ENCODE measurements at places on chromosomes 3 and 15. TPM values are rescaled to one million over a fixed set of nuclear protein-coding genes. Genes with fewer than 3 reads are reported as not detected.
A peak's percentile ranks its signal among the peaks of the same experiment; 100 is the strongest.

SLC51A gene
- not detected for total RNA-seq

KY gene
- 1.2 TPM for total RNA-seq

DNA sequence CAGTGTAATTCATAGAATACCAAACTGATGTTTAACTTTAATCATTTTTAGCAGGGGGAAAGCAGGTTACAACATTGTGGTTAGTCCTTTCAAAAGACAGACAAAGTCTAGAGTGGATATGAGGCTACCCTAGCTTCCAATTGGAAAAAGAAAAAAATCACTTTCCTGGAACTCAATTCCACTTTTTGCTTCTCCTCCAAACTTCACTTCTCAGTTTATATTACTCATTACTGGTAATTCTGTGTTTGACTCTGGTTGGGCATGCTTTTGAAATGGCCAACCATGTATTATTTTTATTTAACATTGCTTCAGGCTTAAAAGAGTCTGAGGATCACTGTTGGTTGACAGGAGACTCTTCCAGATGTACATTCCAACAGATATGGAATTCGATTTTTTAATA is 84.8 kb downstream of the RAP2B start:
- no peak for DNase-seq

DNA sequence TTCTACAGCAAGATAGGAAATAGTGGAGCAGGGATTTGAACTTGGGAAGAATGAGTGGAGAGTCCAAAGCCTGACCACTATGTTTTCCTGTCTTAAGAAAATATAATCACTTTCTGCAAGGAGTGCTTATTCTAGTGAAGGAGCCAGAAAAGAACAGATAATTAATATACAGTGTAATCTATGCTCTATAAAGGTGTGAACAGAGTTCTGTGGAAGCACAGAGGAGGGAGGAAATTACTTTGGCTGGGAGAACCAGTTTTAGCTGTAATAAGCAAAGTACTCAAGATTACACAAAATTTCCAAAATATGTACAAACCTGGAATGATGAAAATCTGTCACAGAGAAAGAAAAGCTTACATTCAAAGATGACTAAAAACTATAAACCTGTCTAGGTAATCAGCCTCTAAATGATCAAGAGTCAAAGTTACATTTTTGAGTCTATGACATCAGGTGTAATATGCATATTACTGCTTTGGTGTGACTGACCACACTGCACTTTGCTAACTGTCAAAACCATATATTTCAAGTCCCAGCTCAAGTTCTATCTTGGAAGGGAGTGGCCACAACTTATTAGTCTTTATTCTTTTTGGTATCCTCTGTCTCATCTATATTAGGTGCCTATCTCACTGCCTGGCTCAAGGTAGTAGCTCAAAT is 40.7 kb upstream of the MB21D2 start:
- DNase-seq = no peak

DNA sequence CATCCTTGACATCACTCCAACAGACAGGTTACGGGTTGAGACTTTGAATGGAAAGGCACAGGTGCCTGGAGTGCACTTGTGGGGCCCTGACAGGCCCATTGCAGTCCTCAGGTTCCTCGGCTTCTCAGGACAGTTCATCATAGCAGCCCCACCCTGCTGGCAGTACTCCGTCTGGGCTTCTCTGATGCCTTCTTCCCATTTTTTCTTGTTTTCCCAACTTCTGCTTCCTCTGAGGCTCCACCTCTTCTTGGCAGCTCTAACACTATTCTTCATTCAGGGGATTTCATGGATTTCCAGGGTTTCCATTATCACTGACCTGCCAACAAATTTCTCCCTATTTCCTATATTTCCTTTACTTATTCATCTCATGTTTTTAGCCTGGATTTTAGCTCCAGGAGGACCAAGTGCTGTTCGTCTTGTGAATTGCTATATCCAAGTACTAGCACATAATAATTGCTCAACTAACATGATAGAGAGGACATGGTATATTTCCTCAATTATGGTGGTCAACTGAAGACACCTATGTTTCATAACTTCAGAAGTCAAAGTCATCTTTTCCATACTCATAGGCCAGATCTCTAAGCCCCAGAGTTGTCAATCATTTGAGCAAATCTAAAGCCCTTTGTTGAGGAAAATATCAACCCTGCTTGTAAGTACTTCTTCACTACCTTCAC is 16.2 kb downstream of the NCEH1 start:
- no peak for DNase-seq

DNA sequence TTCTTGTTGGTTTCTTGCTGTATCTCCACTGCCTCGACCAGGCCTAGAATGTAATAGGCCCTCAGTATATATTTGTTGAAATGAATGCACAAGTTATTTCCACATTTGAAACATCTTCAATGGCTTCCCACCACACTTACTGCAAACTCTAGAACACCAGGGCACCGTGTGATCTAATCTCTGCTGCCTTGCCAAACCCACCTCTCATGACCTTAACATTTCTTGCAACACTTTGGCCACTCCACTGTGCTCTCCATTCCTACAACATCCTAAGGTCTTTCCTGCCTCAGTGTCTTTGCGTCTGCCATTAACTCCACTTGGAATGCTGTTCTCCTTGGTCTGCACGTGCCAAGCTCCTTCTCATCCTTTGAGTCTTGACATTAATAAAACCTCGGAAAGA is 14.1 kb downstream of the FRMD4B start:
- no peak for DNase-seq

DNA sequence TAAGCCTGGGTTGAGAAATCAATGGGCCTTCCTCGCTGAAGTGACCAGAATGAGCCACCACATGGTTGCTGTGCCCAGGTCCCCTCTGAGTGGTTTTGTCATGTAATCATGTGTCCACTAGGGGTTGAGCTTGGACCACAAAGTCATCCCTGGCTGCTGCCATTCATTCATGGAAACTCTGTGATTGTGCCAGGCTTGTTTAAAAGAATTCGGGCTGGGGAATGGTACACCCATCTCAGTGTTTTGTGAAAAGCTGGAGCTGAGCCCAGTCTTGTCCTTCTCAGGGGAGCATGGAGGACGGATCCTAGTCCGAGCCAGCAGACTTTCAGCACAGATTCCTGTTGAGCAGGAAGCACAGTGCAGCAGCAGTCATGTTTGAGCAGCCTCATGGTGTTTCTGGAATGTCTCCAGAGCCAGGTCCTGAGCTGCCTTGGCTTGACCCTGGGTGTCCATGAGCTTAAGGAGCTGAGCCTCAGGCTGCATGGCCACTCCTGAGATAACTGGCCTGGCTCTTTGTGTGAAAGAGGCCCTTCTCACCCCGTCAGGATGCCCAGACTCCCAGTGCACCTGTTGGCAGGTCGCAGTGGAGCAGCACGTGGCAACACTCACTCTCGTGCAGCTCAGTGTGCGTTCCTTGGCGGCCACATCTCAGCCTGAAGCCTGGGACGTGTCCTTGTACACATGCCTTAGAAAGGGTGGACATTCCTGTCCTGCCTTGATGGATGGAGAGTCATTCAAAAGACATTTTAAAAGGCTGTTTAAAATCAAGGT is 260.3 kb upstream of the TPM1 start:
- peak; percentile 82 for DNase-seq
